Activated B cell treated with CpG ODN at 0.5 μM for 24 hours (primary cell): ENCODE measurements at places on chromosomes 5 and 9. TPM values are rescaled to one million over a fixed set of nuclear protein-coding genes. Genes with fewer than 3 reads are reported as not detected.

DNA sequence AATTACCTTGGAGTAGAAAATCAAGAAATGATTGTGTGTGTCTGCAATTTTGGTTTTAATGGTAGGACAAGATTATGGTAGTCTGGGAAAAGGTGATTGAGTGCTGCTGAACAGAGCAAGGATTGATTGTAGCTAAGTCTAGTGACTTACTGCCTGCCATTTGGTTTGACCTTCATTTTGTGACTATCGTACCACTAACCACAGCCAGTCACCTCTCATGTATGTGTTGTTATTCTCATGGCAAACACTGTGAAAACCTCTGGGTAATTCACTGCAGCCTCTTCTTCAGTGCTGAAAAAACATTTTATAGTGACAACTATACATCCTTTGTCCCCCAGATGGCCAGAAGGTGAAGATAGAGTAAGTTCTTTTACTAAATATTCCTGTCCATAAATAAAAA, 37.5 kb downstream of the CTNNA1 start:
- H3K4me1 ChIP-seq = peaks cover 7% of the 10 kb centered on the region
- no peak overlapping the region for H3K4me3 ChIP-seq
- H3K27me3 ChIP-seq = no peaks in the 10 kb centered on the region
- DNase-seq = no peak
- no peak overlapping the region for H3K27ac ChIP-seq

Gene LARP1
- 205 and 231 TPM in 2 replicates for total RNA-seq

- no peak overlapping the region for H3K4me3 ChIP-seq
- peaks cover 2% of the 10 kb centered on the region for H3K27me3 ChIP-seq
Observed at GRCh38 chr5:136236479-136237083, 43.6 kb upstream of the SMIM32 start.

Gene SHISAL2B
- total RNA-seq = not detected in 2 replicates

DNA sequence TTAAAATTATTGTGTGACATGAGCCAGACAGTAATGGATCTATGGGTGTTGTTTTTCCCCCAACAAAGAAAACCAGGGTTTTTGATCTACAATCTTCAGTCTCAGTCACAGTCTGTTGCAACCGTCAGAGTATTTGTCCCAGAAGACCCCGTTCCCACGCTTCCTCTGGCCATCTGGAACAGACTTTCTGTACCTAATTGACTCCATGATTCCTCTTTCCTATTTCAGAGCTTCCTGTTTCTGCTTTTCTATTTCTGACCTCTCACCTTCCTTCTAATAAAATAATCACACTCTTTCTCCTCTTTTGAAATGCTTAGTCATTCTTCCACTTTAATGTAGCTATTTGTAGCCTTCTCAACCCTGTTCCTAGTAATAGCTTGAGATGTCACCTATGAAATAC, 1044.8 kb downstream of the DTWD2 start:
- H3K27me3 ChIP-seq = no peaks in the 10 kb centered on the region
- no peaks in the 10 kb centered on the region for H3K36me3 ChIP-seq
- H3K4me1 ChIP-seq = no peaks in the 10 kb centered on the region
- no peak overlapping the region for H3K27ac ChIP-seq

DNA sequence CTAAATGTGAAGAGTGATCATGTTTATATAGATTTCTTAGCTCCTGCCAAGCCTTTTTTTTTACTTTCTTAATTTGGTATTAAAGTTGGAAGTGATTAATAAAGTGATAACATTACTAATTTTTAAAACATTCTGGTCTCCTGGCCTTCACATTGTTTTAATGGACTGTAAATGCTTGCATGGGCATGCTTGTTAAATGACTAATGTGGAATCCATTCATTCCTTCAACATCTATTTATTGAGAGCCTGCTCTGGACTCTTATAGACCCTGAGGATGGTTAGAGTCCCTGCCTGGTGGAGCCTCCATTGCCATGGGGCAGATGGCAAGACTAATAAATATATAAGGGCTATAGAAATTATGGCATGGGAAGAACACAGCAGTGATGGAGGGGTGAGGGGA, 103.5 kb downstream of the NTRK2 start:
- peaks cover 3% of the 10 kb centered on the region for H3K27me3 ChIP-seq
- no peak overlapping the region for H3K27ac ChIP-seq
- no peaks in the 10 kb centered on the region for H3K36me3 ChIP-seq
- no peaks in the 10 kb centered on the region for H3K4me1 ChIP-seq
- H3K4me3 ChIP-seq = no peak overlapping the region
- no peak for DNase-seq

Gene EPB41L4A
- 5.8 and 7.1 TPM in 2 replicates for total RNA-seq

- H3K4me1 ChIP-seq = no peaks in the 10 kb centered on the region
- no peaks in the 10 kb centered on the region for H3K27me3 ChIP-seq
- H3K36me3 ChIP-seq = no peaks in the 10 kb centered on the region
- no peak overlapping the region for H3K27ac ChIP-seq
Observed at GRCh38 chr9:20529837-20530236, 92.5 kb downstream of the MLLT3 start.

DNA sequence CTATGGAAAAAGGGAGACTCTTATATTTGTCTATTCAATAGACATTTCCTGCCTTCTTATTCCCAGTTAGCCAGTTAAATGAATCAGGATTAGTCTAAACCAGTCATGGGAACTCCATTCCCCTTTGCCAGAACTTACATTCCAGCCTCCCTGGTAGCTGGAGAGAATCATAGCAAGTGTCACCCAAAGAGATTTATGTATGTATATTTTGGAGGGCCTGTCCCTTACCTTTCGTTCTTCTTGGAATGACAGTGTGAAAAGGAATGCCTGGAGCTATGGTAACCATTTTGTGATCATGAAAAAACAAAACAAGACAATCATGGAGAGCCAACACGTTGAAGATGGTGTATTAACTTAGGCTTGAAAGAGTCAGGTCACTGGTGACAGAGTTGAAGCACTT, 627.7 kb downstream of the CCDC171 start:
- H3K36me3 ChIP-seq = no peaks in the 10 kb centered on the region
- no peaks in the 10 kb centered on the region for H3K4me1 ChIP-seq
- H3K4me3 ChIP-seq = no peak overlapping the region

DNA sequence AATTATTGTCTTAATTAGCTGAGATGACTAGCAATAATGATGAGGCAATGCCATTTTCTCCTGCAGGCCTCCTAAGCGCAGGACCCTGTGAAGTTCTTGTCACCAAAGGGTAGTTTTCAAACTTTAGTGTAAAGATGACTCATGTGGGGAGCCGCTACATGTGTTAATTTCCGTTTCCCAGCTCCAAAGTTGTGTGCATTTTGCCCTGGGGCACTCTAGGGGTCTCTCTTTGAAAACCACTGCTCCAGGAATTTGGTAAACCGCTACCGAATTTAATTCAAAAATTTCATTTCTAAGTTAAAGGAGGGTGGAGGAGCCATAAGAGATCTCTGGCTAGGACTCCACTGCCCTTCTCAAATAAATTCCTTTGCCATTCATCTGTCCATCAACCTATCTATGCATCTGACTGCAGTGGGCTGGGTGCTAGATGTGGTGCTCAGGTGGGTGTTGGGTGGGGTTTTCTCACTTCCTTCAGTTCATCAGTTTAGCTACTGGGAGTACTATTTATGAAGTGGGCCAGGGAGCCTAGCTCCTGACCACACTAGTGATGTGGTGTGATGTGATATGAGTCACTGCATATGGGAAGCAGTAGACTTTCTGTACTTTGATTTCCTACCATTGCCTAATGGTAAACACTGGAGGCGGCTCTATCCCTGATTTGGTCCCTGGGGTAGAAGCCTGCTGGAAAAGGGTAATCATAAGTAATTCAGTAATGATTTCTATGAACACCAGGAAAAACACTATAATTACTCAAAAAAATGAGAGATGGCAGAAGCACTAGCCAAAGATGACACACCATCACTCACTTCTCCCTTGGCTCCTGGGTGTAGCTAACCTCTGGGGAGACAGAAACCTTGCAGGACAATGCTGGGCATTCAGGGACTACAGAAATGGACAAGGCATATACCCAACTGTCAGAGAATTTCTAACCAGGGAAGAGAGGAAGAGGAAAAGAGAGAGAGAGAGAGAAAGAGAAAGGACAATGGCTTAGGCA, 4.0 kb upstream of the ZSWIM6 start:
- no peak for DNase-seq
- peaks cover 1% of the 10 kb centered on the region for H3K36me3 ChIP-seq
- peak overlapping the region; percentile 8 for H3K4me3 ChIP-seq
- no peak overlapping the region for H3K27ac ChIP-seq
- peaks cover 16% of the 10 kb centered on the region for H3K27me3 ChIP-seq

Gene OR1J2
- total RNA-seq = not detected in 2 replicates

GRCh38 chr9:130311408-130312140, 46.0 kb downstream of the HMCN2 start:
- no peak for DNase-seq
- no peak overlapping the region for H3K4me3 ChIP-seq
- no peak overlapping the region for H3K27ac ChIP-seq
- no peaks in the 10 kb centered on the region for H3K36me3 ChIP-seq
- peaks cover 9% of the 10 kb centered on the region for H3K27me3 ChIP-seq

- no peak for DNase-seq
- no peak overlapping the region for H3K27ac ChIP-seq
Observed at GRCh38 chr5:32264957-32265572, 47.7 kb downstream of the MTMR12 start.

GRCh38 chr9:75823151-75823550, 67.3 kb upstream of the PCSK5 start:
- no peaks in the 10 kb centered on the region for H3K36me3 ChIP-seq
- H3K27ac ChIP-seq = no peak overlapping the region
- no peaks in the 10 kb centered on the region for H3K4me1 ChIP-seq
- no peaks in the 10 kb centered on the region for H3K27me3 ChIP-seq
- no peak overlapping the region for H3K4me3 ChIP-seq
- DNase-seq = no peak

DNA sequence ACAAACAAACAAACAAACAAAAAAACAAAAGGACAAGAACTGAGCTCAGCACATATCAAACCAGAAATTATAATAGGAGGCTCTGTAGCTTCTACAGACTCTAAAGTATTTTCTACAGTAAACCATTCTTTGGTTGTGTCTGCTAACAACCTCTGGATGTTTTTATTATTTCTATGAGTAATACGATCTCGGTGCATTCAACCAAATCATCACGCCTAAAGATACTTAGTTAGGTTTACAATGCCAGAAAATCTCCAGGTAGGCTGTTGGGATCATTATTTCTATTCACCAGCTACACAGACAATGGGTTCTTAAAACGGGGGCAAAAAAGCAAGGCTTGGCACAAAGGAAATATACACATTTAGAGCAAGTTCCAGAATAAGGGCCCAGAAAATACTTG, 41.6 kb upstream of the ALDOB start:
- H3K4me3 ChIP-seq = no peak overlapping the region
- no peaks in the 10 kb centered on the region for H3K4me1 ChIP-seq
- no peak for DNase-seq
- H3K27ac ChIP-seq = no peak overlapping the region

DNA sequence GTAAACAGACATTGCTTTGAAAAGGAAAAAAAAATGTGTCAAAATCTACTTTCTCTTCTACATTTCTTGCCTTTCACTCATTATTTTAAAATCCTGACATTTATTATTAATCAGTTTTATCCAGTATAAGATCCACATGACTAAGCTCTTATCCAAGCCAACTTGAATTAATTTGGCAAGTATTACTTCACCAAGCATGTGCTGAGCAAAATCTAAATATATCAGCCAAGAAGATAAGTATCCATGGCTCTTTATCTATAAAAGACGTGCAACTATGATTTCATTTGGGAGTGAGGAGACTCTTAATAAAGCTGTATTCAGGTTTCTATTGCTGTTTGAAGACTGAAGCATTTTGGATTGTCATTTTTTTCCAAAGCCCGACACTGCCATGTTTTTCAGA, 221.3 kb downstream of the TRIM36 start:
- H3K27me3 ChIP-seq = no peaks in the 10 kb centered on the region
- no peak overlapping the region for H3K27ac ChIP-seq
- H3K4me1 ChIP-seq = peaks cover 13% of the 10 kb centered on the region

DNA sequence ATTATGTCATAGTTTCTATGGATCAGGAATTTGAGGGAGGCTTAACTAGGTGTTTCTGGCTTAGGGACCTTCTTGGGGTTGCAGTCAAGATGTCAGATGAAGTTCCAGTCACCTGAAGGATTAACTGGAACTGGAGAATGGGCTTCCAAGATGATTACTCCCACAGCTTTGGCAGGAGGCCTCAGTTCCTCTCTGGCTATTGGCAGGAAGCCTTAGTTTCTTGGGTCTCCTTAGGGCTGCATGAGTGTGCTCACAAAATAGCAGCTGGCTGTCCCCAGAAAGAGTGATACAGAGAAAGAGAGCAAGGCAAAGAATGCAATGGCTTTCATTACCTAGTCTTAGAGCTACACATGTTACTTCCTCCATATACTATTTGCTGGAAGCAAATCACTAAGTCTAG, 138.1 kb upstream of the TLE4 start:
- H3K4me3 ChIP-seq = no peak overlapping the region
- peaks cover 3% of the 10 kb centered on the region for H3K4me1 ChIP-seq
- H3K27ac ChIP-seq = no peak overlapping the region
- DNase-seq = no peak
- peaks cover 16% of the 10 kb centered on the region for H3K27me3 ChIP-seq

Gene SPATA31A3
- total RNA-seq = not detected in 2 replicates

DNA sequence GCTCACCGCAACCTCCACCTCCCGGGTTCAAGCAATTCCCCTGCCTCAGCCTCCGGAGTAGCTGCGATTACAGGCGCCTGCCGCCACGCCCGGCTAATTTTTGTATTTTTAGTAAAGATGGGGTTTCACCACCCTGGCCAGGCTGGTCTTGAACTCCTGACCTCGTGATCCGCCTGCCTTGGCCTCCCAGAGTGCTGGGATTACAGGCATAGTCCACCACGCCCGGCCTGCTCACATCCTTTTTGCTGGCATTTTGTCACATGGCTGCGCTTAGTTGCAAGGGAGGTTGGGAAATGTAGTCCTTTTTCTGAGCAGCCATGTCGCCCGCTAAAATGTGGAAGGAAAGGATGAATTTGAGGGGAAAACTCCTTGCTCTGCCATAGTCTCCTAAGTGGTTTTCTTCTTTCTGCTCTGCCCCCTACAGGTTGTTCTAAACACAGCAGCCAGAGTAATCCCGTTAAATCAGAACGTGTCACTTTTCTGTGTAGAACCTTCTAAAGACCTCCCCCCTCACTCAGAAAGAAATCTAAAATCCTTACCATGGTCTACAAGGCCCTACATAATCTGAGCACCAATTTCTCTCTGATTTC, 57.8 kb upstream of the HSPA9 start:
- H3K27me3 ChIP-seq = peaks cover 11% of the 10 kb centered on the region
- H3K4me3 ChIP-seq = no peak overlapping the region
- no peaks in the 10 kb centered on the region for H3K36me3 ChIP-seq
- H3K27ac ChIP-seq = no peak overlapping the region
- no peak for DNase-seq

GRCh38 chr5:81530919-81531318, 137.0 kb upstream of the ACOT12 start:
- H3K27me3 ChIP-seq = no peaks in the 10 kb centered on the region
- no peak for DNase-seq
- H3K27ac ChIP-seq = no peak overlapping the region
- peaks cover 3% of the 10 kb centered on the region for H3K36me3 ChIP-seq
- H3K4me3 ChIP-seq = no peak overlapping the region

DNA sequence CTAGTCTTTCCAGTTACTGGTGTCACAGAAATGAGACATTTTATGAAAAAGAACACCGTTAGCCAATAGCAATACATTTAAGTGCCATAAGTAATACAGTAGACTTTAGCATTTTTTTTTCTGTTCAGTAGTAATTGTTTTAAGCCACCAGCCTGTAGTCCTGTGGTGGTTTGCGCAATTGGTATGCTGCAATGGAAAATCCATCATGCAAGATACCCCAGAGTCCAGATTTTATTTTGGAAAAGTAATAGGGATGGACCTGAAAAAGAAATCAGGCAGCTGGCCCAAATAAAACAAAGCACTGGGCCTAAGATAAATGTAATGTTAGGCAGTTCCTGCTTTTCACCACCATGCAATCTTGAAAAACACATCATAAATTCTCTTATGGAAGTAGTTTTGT, 94.6 kb upstream of the RASGRF2 start:
- no peak overlapping the region for H3K27ac ChIP-seq
- peaks cover 71% of the 10 kb centered on the region for H3K36me3 ChIP-seq
- H3K4me3 ChIP-seq = no peak overlapping the region
- H3K4me1 ChIP-seq = peaks cover 2% of the 10 kb centered on the region
